B cell (primary cell): ENCODE measurements at places on chromosomes 5 and 9. TPM values are rescaled to one million over a fixed set of nuclear protein-coding genes. Genes with fewer than 3 reads are reported as not detected.

The TEX48 gene
- not detected in 2 replicates for polyA plus RNA-seq

The CRHBP gene
- polyA plus RNA-seq, result 0.75 and 1.7 TPM in 2 replicates

The PCDHB3 gene
- polyA plus RNA-seq, result not detected in 2 replicates

The EMB gene
- 40.7 and 43.3 TPM in 2 replicates for polyA plus RNA-seq
